ENCODE measurements at places on chromosomes 6 and 20.
A peak's percentile ranks its signal among the peaks of the same experiment; 100 is the strongest.

- DNase-seq = peak; percentile 96
Measured at GRCh38 chr20:31695849-31696804, 26.5 kb downstream of the BCL2L1 start.

GRCh38 chr20:57244627-57245214, 21.7 kb downstream of the BMP7 start:
- no peak for DNase-seq

- peak; percentile 6 for DNase-seq
Measured at GRCh38 chr20:2911200-2911599, 37.9 kb downstream of the PTPRA start.

DNA sequence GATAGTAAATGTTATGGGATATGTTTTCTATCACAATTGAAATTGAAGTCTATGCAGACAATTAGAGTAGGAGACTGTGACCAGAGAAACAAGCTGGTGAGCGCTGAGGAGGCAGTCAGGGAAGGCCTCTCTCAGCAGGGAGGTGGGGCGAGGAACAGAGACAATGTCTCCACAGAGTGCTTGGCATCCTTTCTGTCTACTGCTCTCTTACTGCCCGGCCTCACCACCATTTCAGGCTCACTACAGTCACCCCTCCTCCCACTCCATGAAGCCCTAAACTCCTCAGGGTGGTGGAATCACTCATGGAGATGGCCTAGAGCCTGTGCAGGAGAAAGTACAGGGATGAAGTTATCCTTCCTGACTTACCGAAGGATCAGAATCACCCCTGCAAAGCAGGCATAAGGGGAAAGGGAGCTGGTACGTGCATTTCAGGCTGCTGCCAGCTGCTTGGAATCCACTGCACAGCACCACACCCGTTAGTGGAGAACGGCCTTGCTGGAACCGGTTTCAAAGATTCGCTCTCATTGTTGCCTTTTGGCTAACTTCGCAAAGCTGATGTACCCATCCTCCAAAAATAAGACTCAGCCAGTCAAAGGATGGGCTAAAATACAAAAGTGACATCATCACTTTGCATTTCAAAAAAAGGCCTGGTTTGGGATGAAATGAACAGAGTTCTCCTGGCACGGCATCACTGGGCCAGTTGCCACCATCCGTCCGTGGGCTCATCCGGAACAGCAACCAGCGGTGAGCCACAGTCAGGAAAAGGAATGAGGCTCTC, 67.3 kb downstream of the SLC22A23 start:
- DNase-seq = no peak

GRCh38 chr6:16999491-17000436, 102.1 kb upstream of the STMND1 start:
- DNase-seq = peak; percentile 10

DNA sequence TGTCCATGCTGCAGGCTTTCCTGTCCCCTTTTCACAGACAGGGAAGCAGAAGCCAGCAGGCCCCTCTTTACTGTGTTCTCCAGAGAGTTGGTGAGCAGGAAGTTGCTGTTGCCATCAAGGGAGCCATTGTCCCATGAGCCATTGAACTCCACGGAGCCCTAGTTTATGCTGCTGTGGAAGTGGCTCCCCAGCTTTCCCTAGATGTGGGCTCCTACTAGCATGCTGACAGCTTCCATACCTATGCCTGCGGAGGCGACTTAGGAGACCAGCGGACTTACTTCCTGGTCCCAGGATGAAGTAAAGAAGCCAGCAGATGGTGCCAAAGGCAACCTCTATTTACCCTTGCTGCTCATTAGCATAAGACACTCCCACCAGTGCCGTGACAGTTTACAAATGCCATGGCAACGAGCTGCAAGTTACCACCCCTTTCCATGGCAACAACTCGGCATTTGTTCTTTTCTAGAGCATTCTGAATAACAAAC, 30.8 kb upstream of the FKBP1A start:
- DNase-seq = peak; percentile 55

- DNase-seq = no peak
Measured at GRCh38 chr6:54262971-54263370, 45.3 kb upstream of the TINAG start.

DNA sequence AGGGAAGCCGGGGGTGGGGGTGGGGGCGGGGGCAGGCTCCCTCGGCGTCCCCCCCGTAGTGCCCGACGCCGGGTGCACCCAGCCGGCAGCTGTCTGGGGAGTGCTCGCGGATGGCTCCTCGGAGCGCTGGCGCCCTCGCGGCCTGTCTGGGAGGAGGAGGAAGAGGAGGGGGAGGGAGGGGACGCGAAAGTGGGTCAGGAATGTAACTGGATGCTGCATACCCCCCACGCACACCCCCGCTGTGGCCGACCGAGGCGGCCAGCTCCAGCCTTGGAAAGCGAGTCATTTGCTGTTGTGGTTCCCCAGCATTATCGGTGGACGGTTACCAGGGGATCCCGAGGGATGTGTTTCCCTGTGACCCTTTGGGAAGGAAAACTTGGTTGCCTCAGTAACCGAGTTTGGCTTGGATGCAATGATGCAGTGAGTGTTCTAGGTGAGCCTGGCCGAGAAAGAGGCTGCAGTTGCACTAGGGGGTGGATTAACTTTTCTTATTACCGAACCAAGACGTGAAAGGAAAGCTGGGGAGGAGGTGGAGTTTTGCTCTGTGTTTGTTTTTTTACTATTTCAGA, 55.2 kb upstream of the RREB1 start:
- peak; percentile 34 for DNase-seq

- DNase-seq = no peak
Measured at GRCh38 chr6:61868507-61869080, 417.4 kb downstream of the KHDRBS2 start.
